ENCODE measurements at places on chromosomes 13 and 19.
A peak's percentile ranks its signal among the peaks of the same experiment; 100 is the strongest.

DNA sequence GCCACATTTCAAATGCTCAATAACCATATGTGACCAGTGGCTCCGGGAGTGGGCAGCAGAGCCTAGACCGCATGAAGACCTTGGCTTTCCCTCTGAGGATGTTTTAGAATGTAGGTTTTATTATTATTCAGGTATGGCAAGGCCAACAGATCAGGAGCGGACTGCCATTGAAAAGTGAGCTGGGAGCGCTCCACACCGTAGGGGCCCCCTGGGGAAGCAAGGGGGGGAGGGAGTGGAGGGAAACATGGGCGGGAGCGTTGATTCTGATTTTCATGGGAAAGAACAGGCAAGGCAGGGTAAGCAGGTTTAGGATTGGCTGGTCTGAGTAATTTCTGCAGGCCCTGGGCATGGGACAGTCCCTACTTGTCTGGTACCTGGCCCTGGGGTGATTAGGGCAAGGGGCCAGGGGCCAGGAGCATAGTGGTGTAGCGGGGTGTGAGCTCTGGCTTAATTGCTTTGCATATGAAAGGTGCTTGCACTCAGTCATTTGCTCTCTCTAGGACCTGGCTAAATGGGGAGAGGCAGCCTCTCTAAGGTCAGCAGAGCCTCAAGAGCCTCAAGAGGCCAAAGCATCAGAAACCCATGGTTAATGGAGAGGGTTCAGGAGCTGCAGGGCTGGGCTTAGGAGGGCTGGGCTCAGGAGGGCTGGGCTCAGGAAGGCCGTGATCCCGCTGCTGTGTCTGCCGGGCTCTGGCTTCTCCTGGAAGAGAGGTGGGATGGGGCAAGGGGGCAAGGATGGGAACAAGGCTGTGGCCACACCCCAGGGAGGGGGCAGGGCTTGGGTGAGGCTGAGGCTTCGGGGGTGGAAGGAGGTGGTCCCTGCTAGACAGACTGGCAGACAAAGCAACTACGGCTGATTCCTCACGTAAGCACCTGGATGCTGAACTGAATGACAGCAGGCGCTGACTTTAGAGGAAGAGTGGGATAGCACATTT lies 82.0 kb upstream of the WASF3 start:
- H3K4me3 ChIP-seq, result peak overlapping the region; percentile 61
- H3K27ac ChIP-seq, result peak overlapping the region; percentile 1
- peak; percentile 83 for DNase-seq

- H3K27ac ChIP-seq, result no peak overlapping the region
- no peak for DNase-seq
- H3K4me3 ChIP-seq, result no peak overlapping the region
- H3K4me1 ChIP-seq, result no peaks in the 10 kb centered on the region
These were observed 8.8 kb upstream of the CPB2 start for GRCh38 chr13:46113596-46113995.

GRCh38 chr13:32310134-32310706 lies 4.9 kb downstream of the ZAR1L start:
- no peak for DNase-seq
- no peak overlapping the region for H3K27ac ChIP-seq
- H3K27me3 ChIP-seq, result no peaks in the 10 kb centered on the region
- no peaks in the 10 kb centered on the region for H3K36me3 ChIP-seq

DNA sequence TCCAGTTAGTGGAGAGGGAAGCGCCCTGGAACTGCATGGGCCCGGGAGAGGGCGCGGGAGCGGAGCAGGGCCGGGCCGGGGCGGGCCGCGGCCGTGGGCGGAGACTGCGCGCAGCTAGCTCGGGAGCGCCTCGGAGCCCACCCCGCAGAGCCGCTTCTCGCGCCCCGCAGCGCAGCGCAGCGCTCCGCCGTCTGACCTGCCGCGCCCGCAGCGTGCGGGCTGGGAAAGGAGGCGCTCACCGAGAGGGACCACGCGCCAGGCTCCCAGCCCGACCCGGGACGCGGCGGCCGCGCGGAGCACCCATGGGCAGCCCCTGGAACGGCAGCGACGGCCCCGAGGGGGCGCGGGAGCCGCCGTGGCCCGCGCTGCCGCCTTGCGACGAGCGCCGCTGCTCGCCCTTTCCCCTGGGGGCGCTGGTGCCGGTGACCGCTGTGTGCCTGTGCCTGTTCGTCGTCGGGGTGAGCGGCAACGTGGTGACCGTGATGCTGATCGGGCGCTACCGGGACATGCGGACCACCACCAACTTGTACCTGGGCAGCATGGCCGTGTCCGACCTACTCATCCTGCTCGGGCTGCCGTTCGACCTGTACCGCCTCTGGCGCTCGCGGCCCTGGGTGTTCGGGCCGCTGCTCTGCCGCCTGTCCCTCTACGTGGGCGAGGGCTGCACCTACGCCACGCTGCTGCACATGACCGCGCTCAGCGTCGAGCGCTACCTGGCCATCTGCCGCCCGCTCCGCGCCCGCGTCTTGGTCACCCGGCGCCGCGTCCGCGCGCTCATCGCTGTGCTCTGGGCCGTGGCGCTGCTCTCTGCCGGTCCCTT lies at the start of gene MLNR:
Gene MLNR, plus strand, starts transcription at position 303 of the 820 bp plus-strand sequence. Its CDS starts 0 bp downstream, at position 303.
- no peaks in the 10 kb centered on the region for H3K4me1 ChIP-seq
- no peaks in the 10 kb centered on the region for H3K36me3 ChIP-seq
- no peak within 1 kb of the TSS for H3K27ac ChIP-seq
- DNase-seq, result peak; percentile 81

GRCh38 chr13:76216729-76217128 lies 580.6 kb downstream of the LMO7 start:
- no peaks in the 10 kb centered on the region for H3K27me3 ChIP-seq
- DNase-seq, result no peak
- no peak overlapping the region for H3K4me3 ChIP-seq
- no peaks in the 10 kb centered on the region for H3K36me3 ChIP-seq

- H3K36me3 ChIP-seq, result no peaks in the 10 kb centered on the region
- no peaks in the 10 kb centered on the region for H3K27me3 ChIP-seq
- DNase-seq, result no peak
- no peak overlapping the region for H3K4me3 ChIP-seq
- peaks cover 20% of the 10 kb centered on the region for H3K4me1 ChIP-seq
These were observed 6.9 kb downstream of the ZNF787 start for GRCh38 chr19:56114051-56114777.

GRCh38 chr19:58550362-58551122 lies 4.4 kb downstream of the CHMP2A start:
- H3K27ac ChIP-seq, result no peak overlapping the region
- H3K4me3 ChIP-seq, result no peak overlapping the region
- H3K36me3 ChIP-seq, result peaks cover 42% of the 10 kb centered on the region
- no peak for DNase-seq

- no peak overlapping the region for H3K4me3 ChIP-seq
- H3K27me3 ChIP-seq, result no peaks in the 10 kb centered on the region
- peak; percentile 79 for DNase-seq
- peak overlapping the region; percentile 36 for H3K27ac ChIP-seq
- peaks cover 8% of the 10 kb centered on the region for H3K4me1 ChIP-seq
- H3K36me3 ChIP-seq, result peaks cover 2% of the 10 kb centered on the region
These were observed 5.1 kb upstream of the FLT3LG start for GRCh38 chr19:49468746-49469447.

- no peak for DNase-seq
- H3K4me1 ChIP-seq, result no peaks in the 10 kb centered on the region
- H3K36me3 ChIP-seq, result no peaks in the 10 kb centered on the region
- no peak overlapping the region for H3K4me3 ChIP-seq
These were observed 155.0 kb downstream of the CYSLTR2 start for GRCh38 chr13:48808683-48809082.

DNA sequence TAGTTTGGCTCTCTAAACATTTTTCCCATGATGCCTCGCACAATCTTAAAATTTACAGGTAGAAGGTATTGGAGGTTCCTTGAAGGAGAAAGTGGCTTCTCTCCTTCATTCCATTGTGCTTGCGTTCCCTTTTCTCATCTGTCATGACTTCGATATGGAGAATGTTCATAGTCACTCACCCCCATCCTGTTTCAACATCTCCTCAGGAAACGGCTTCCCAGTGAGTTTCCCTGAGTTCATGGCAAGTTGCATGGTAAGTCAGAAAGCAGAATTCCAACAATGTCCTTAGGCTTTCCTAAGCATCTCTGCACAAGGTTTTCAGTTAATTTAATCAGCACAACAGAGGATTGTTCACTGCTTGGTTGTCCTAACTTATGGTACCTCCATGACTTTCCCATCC lies 581.8 kb upstream of the SLITRK5 start:
- H3K4me1 ChIP-seq, result no peaks in the 10 kb centered on the region
- H3K36me3 ChIP-seq, result no peaks in the 10 kb centered on the region
- no peak overlapping the region for H3K4me3 ChIP-seq
- H3K27ac ChIP-seq, result no peak overlapping the region

- no peaks in the 10 kb centered on the region for H3K4me1 ChIP-seq
- H3K27me3 ChIP-seq, result peaks cover 62% of the 10 kb centered on the region
- H3K36me3 ChIP-seq, result no peaks in the 10 kb centered on the region
- DNase-seq, result no peak
- no peak overlapping the region for H3K27ac ChIP-seq
These were observed 4.4 kb upstream of the ATP1A3 start for GRCh38 chr19:41998246-41999020.

GRCh38 chr13:40671956-40672764 lies 5.7 kb upstream of the FOXO1 start:
- no peaks in the 10 kb centered on the region for H3K27me3 ChIP-seq
- no peaks in the 10 kb centered on the region for H3K36me3 ChIP-seq
- peak overlapping the region; percentile 20 for H3K27ac ChIP-seq
- no peak overlapping the region for H3K4me3 ChIP-seq

GRCh38 chr19:10852098-10852800 lies 4.0 kb downstream of the C19orf38 start:
- H3K4me3 ChIP-seq, result no peak overlapping the region
- no peaks in the 10 kb centered on the region for H3K27me3 ChIP-seq
- no peak overlapping the region for H3K27ac ChIP-seq
- no peaks in the 10 kb centered on the region for H3K4me1 ChIP-seq

DNA sequence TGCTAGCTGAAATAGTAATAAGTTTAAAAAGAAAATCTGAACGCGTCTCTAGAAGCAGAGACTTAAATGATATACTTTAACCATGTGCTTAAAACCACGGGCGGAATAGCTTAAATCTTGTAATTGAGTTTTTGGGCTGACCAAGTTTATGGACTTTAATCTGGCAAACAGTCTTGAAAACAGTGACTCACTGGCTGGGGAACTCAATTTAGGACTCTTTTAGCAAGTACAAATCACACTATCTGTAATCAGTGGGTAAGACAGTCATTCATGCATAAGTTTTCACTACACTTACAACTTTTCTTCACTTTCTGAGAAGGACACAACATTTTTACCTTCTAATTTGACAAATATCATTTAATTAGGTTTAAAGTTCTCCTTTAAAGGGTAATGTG lies 26.8 kb downstream of the ZNF627 start:
- H3K4me3 ChIP-seq, result peak overlapping the region; percentile 59
- H3K4me1 ChIP-seq, result peaks cover 4% of the 10 kb centered on the region
- DNase-seq, result no peak
- no peaks in the 10 kb centered on the region for H3K27me3 ChIP-seq

DNA sequence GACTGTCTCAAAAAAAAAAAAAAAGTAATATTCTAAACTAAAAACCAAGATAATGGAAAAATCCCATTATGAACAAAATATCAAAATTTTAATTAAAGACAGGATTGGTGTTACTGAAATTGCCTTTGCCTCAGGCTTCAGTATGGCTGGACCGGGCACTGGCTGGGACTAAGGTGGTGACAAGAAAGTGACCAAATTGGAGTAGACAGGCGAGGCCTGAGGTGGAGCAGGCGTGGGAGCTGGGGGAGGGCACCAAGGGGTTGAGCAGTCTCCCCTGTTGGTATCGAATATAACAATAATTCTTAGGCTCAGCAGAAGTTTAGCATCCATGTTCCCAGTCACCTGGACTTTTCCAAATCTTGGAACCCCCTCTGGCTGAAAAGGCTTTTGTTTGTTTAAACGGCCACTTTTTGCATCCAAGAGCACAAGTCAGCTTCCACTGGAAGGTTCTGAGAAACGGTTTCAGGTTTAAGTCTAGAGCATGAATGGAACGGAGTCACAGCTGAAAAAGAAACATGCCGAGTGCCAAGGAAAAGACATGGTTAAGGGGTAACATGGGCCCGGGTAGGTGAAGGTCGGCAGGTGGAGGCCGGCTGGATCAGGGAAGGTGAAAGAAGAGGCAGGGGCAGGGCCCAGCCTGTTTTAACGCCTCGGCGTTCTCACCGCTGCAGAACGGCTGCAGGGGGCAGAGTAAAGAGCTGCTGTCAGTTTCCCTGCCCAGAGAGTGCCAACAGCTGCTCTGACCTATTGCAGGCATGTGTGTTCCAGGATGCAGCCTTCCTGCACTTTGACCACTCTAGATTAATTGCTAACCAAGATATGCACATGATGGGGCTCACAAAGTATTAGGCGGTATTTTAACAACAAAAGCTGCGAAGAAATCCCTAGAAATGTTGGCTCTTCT lies 104.4 kb downstream of the TM9SF2 start:
- peaks cover 16% of the 10 kb centered on the region for H3K4me1 ChIP-seq
- no peak for DNase-seq
- H3K4me3 ChIP-seq, result peak overlapping the region; percentile 80
- no peaks in the 10 kb centered on the region for H3K36me3 ChIP-seq

DNA sequence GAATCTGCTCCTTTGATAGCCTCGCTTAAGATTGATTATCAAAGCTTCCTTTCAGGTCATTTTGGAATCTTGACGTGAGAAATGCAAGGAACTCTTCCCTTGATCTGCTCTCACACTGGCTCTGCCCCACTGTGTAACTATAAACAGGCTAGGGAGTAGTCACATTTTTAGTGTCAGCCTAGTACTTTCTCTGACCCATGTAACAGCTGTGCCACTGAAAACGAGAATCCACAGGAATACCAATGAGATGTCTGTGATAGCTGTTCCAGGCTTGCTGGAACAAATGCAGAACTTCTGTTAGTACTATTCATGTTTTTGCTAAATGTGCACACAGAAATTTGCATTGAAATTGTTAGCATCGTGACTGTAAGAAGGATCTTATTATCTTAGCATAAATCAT lies 221.3 kb downstream of the MYO16 start:
- H3K4me1 ChIP-seq, result peaks cover 3% of the 10 kb centered on the region
- H3K36me3 ChIP-seq, result no peaks in the 10 kb centered on the region
- H3K27me3 ChIP-seq, result no peaks in the 10 kb centered on the region
- H3K27ac ChIP-seq, result no peak overlapping the region

- H3K27me3 ChIP-seq, result no peaks in the 10 kb centered on the region
- H3K36me3 ChIP-seq, result no peaks in the 10 kb centered on the region
- no peak overlapping the region for H3K27ac ChIP-seq
- DNase-seq, result no peak
- no peaks in the 10 kb centered on the region for H3K4me1 ChIP-seq
- H3K4me3 ChIP-seq, result no peak overlapping the region
These were observed 44.0 kb downstream of the KDM4B start for GRCh38 chr19:5012688-5013457.

DNA sequence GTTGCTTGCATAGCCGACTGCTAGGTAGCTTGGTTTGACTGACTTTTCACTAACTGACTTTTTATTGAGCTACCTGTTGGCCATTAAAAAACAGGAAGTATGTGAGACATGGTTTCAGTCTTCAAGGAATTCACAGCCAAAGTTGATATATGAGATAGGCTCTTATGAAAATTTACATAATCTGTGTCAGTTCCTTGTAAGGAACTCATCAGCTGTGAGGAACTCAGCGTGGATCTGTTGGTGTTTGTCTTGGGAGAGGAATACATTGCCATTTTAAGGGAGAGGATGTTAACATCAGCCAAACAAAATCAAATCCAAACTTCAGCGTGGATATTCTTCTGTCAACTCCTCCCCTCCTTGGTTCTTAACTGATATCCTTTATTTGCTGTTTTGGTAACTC lies 2.0 kb downstream of the RNF113B start:
- H3K4me3 ChIP-seq, result no peak overlapping the region
- no peak for DNase-seq

GRCh38 chr19:15758379-15758778 lies 20.6 kb downstream of the OR10H3 start:
- H3K4me3 ChIP-seq, result no peak overlapping the region
- H3K27ac ChIP-seq, result no peak overlapping the region
- no peaks in the 10 kb centered on the region for H3K4me1 ChIP-seq
- DNase-seq, result no peak
